NCI-H774 (cell line): ENCODE measurements at places on chromosomes 4 and X.

- DNase-seq = no peak
Observed at GRCh38 chrX:119871245-119871598, 311 bp downstream of the RNF113A start.

DNA sequence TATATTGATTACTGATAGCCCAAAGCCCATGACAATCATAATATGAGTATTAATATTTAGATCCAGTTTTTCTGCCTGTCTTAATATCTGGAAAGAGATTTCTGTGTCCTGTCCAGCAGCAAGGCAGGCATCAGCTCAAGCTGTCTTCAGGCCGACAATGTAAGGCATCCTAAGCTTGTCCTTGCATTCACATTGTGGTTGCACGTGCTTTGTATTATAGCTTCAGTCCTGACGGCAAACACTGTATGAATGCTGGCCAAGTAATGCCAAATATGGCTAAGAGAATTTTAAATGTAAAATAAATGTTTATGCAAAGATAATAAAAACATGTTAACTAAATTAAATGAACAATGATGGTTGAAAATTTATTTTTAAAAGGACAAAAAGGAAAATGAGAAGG, 255.7 kb upstream of the RPS6KA3 start:
- DNase-seq = no peak

DNA sequence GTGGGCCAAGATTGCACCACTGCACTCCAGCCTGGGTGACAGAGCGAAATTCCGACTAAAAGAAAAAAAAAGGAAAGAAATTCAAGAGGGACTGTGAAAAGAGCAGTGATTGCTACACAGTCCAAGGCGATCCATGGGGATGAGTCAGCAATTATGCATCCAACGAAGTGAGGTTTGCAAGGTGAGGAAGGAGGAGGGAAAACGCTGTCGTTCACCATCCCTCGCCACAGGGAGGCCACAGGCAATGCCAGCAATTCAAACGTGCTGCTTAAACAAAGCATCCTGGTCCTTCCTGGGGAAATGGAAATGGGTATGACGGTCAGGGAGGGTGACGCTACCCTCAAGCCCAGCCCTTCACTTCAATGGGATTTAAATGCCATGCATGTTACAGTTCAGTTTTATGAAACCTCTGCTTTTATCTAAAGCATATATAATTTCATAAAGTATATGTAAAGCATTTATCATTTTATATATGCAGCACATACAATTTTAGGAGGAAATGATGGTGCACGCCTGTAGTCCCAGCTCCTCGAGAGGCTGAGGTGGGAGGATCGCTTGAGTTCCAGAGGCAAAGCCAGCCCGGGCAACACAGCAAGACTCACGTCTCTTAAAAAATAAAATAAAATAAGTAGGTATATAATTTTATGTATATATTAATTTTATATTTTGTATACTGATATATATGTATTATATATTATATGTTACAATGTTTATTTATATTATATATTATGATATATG, 108.7 kb downstream of the DHRSX start:
- no peak for DNase-seq

DNA sequence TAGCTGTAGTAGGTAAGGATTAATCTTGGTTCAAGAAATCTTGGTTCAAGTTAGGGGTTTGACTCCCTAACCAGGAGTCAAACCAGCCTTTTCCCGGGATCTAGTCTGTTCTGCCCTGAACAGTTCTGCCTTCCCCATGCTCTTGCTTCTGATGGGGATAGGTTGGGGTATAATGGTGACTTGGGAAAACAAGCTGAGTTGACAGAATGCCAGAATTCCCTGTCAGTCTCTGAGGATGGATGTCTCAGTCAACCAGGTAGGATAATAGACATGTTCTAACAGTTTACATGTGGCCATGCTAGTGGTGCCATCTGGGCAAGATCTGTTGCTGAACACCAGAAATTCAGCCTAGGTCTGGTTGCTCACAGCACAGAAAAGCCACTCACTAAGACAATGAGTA, 51.4 kb downstream of the RAB40AL start:
- no peak for DNase-seq

GRCh38 chr4:6435010-6435409, 37.4 kb downstream of the PPP2R2C start:
- no peak for DNase-seq

DNA sequence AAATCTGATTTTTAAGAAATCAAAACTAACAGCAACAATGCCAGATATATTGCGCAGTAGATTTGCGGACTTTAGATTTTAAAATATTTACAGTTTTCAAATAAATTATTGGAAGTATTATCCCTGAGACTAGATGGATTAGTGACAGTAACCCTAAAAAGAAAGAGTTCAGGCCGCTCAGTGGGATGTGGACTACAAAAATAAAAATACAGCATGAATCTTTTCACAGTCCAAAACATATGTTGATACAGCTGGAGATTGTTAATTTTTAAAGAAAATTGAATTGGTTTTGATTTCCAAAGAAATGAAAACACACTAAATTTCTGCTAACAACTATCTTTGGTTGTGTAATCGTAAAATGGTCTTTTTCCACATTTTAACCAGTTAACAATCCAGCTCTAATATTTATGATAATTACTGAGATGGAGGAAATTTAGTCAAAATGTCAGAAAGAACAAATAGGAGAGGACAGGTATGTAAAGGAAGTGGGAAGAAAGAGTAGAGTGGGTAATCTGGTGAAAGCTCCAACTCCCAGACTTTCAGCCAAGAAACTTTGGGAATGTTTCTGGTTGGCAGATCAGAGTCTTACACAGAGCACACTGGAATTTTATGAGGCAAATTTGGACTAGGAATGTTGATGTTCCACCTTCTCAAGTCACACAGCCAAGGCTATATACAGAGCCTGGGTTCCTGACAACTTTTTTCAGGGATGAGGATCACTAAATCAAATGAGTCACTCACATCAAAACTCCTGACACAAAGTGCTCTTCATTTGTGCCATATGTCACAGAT, 15.1 kb downstream of the C4orf36 start:
- no peak for DNase-seq

- DNase-seq = no peak
Observed at GRCh38 chrX:37697169-37697760, 11.7 kb downstream of the XK start.

DNA sequence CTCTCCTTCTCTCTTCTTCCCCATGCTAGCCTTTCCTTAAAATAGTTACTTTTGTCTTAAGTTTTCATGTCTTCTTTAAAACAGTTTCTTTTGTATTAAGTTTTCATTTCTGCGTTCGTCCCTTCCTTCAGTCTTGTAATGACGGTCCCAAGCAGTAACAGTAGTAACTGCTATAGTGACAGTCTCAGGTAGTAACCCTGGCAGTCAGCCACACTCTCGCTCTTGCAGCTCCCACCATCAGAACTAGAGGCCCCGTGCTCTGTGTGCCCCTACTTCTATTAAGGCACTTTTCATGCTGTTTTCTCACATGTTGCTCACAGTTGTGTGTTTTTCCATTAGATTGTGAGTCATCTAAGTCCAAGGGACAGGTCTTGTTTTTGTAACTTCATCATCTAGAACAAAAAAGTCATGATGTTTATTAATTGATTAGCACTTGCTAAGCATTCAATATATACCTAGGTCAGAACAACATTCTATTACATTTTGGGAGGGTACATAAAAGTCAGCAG, 49.3 kb downstream of the C4orf33 start:
- no peak for DNase-seq

- DNase-seq = no peak
Observed at GRCh38 chr4:184845367-184846021, 19.7 kb upstream of the ACSL1 start.

- DNase-seq = no peak
Observed at GRCh38 chr4:89273741-89274141, 33.9 kb downstream of the GPRIN3 start.

DNA sequence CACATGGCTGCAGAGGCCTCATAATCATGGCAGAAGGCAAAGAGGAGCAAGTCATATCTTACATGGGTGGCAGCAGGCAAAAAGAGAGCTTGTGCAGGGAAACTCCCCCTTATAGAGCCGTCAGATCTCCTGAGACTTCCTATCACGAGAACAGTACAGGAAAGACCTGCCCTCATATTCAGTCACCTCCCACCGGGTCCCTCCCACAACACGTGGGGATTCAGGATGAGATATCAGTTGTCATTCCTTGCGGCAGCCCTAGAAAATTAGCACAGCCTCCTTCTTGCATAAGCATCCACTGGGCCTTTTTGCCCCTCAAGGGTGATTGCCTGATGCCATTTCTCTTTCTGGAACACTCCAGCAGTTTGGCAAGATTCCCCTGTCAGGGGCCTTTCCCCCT, 61.7 kb upstream of the STX18 start:
- no peak for DNase-seq

DNA sequence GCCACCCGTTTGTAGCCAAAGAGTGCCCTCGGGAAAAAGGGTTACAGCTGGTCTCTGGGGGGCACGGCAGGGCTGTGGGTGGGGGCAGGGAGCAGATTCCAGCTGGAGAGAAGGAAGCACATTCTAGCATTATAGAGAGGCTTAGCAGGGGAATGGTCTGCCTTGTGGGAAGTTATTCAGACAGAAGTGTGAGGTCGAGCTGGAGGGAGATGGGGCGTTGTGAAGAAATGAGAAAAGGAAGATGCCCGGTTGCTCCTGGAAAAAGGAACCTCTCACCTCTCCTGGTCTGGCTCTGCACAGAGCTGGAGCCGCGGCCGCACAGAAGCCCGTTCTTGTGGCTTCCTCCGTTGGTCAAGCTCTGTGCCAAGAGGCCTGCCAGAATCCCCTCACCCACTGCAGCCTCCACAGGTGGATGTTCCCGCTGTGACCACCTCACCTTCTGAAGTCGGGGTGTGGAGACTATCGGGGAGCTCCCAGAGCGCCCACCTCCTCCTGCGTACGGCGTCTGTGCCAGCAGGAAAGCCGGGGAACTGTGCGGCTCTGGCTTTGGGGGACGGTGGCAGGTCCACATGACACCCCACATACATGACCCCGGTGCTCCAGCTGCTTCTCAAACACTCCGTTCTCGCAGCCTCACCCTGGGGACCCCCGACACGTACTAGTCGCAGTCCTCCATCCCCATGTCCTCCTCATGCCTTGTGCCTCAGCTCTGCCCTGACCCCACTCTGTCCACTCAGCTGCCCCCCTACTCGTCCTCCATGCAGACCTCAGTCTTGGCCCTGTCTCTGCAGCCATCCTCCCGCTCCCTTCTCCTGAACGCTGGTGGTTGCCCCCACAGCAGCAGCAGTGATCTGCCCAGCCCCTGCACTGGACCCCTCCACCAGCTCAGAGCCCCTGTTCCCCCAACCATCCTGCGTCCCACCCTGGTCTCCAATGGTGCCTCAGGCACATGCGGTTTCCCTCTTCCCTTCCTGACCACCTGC, 52.2 kb upstream of the HGFAC start:
- DNase-seq = no peak

DNA sequence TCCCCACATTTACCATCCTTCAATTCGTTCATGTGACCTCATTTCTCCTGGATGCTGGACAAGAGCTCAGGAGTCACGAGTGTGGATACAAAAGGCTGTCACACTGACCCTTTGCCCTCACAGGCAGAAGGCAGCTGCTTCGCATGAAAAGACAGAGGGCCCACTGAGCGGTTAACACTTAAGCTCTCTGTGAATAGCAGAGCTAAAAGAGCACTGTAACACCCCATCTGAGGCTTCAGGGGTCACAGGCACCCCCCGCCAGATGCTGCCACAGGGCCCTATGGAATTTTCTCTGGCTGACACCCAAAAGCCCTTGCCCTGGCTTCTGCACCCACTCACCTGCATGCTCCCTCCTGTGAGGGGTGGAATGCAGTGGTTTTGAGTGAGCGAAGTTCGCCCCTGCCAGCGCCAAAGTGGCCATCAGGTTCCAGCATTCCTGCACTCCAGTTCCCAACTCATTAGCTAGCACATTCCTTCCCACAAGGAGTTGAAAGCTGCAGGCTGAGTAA, 360.9 kb downstream of the PPP3CA start:
- DNase-seq = no peak

DNA sequence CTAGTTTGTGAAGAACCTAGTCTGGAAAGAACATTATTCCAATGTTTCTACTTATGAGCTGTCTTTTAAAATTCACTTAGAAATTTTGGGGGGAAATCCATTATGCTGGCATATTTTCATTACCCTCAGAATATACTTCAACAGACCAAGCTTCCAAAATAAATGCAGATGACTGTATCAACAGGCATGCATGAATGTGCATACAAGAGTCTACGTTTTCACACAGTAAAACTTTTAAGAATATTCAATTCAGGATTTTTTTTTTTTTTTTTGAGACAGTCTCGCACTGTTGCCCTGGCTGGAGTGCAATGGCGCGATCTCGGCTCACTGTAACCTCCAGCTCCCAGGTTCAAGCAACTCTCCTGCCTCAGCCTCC, 49.7 kb downstream of the ABCG2 start:
- DNase-seq = no peak
